AG10803 (cell line): ENCODE measurements at places on chromosomes 7 and 10.

GRCh38 chr7:130891254-130892094, 157.5 kb upstream of the KLF14 start:
- DNase-seq: peak; percentile 94

DNA sequence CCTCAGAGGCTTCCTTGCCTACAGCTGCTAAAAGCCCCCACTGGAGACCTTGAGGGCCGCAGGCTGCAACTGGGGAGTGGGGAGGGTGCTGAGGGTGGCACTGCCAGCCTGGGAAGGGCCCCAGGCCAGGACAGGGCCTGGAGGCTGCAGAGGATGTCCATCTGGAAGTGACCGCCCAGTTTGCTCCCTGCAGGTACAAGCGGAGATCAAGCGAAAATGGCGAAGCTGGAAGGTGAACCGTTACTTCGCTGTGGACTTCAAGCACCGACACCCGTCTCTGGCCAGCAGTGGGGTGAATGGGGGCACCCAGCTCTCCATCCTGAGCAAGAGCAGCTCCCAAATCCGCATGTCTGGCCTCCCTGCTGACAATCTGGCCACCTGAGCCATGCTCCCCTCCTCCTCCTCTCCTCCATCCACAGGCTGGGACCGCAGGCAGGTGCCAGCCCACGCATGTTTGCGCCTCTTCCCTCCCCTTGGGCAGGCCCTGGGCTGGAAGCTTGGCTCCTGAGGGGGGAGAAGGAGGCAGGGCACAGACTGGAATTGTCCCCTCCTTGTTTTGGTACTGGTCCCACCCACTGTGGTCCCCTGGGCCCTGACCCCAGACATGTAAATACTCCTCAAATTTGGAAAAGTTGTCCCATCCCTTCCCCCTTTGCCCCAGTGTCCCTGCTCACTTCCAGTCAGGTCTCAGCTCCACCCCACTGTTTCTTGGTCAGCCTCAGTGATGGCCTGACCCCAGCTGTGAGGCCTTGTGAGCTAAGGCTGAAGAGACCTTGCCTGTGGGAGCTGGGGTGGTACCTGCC, 54.4 kb downstream of the ADCYAP1R1 start:
- DNase-seq: no peak

GRCh38 chr7:77413128-77413527, 3.0 kb downstream of the GSAP start:
- DNase-seq: no peak

GRCh38 chr7:25084821-25085220, 40.2 kb downstream of the CYCS start:
- DNase-seq: no peak

DNA sequence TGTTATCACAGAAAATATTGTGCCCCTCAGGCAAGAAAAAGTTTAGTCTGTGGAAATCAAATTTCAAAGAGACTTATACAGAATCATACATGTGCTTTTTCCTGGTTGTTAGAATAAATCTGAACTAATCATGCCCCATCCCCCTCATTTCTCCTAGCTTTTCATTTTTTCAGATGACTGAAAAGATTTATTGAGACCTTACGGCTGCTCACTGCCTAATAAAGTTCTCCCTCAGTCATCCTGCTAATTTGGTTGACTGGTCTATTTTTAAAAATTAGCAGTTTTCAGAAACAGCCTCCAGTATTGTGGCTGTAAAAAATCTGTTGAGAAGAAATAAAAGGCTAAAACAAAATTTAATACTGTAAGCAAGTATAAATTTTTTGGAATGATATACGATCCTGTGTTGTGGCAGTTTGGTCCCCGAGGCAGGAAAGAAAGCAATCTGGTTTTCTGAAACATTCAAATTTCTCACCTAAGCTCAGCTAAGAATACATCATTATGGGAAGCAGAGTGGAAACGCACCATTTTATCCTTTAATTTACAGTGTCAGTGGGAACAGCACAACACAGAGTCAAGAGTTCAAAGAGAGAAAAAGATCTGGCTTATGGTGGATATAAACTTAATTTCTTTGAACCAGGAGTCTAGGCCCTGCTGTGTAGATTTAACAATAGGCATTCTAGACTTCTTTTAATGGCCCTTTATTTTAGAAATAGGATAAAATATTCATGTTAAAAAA, 144.4 kb downstream of the KCND2 start:
- DNase-seq: no peak

DNA sequence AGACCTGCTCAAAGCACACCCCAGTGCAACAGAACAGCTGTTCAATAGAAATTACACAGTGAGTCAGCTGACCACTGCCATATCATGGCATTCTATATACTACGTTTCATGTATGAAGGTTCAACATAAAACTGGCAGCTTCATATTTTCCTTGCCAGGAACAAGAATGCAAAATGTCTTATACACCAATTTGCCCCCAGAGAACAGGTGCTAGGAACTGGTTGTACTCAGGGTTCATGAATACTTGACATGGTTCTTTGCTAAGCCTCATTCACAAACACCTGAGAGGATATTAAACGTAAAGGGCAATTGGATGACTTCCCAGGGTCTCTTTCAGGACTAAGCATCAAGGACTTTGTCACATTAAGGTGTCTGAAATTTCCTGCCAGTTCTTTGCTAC, 6.9 kb downstream of the MYOF start:
- no peak for DNase-seq

DNA sequence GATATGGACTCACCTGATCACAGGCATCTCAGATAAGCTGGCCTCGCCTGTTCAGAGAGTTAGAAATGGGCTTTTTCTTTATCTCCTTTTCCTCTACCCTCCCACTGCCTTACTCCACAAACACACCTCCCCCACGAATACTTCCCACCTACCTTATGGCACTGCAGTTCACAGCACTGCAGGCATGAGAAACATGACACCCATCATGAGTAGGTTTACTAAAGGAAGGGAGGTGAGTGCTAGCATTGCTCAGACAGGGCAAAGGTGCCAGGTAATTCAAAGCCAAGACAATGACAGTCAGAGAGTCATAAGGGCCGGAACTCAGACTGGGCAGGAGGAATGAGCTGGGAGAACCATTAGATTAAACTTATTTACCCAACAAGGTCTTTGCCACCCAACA, 220.6 kb downstream of the FAM107B start:
- no peak for DNase-seq

- no peak for DNase-seq
These were observed 83.4 kb downstream of the ZRANB1 start for GRCh38 chr10:125025341-125025740.

GRCh38 chr10:110363572-110364411, 59.1 kb upstream of the SMNDC1 start:
- DNase-seq: no peak

- DNase-seq: no peak
These were observed 33.6 kb upstream of the NPFFR1 start for GRCh38 chr10:70317272-70317942.

- no peak for DNase-seq
These were observed 56.0 kb downstream of the SH3PXD2A start for GRCh38 chr10:103799341-103799740.

- no peak for DNase-seq
These were observed 79.6 kb downstream of the ANLN start for GRCh38 chr7:36469236-36469635.

DNA sequence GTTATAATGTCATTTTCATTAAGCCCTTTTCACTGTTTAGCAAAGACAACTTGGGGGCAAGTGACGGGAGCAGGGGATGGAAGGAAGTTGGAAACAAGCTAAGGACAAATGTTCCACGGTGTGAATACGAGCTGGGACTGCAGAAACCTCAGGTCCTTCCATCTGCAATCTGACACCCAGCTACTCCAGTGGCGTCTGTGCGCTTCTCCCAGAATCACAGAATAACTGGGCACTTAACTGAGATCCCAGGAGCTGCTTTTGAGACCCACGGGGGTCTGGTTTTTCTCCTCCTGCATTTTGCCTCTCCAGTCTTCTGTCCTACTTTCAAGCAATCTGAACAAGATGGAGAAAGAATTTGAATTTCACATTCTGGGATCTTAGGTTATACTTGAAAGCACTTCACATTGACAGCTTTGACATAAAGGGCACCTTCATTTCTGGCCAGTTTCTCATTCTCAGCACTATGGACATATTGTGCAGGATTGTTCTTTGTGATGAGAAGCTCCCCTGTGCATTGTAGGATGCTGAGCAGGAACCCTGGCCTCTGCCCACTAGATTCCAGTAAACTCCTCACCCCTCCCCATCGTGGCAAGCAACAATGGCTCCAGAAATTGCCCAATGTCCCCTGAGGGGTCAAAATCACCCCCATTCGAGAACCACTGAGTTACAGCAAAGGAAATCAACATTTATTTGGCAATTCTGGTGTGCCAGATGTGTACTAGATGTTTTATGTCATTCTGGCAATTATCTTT, 194.1 kb downstream of the CACNB2 start:
- DNase-seq: no peak

DNA sequence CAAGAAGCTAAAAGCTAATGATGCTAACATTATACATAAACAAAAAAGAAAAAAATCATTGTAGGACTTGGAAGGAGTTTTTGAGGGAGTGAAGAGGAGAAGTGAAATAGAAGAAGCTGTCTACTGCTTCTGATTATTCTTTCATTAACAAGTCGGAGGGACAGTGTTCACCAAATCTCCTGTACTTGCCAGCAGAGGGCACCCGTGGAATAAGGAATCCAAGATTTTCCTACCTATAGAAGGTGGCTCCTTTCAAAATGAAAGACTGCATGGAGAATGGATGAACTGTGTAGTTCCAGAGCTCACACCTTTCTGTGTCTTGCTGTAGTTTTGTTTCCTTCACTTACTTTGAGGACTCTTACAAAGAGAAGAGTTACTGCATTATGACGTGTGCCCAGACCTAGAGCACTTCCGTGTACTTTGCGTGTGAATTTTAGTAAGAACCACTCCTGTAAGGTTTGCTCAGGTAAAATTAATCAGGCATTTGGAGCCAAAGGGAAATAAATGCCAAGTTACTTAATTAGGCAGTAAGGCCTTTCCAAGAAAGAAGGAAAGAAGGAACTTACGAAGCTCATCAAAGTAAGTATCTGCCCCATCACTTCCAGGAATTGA, 145.1 kb downstream of the SEMA3D start:
- DNase-seq: peak; percentile 63

GRCh38 chr10:100551196-100551595, 15.5 kb downstream of the HIF1AN start:
- no peak for DNase-seq

GRCh38 chr7:146255609-146256008, 139.0 kb downstream of the CNTNAP2 start:
- DNase-seq: no peak

GRCh38 chr7:156167417-156167807, 355.1 kb upstream of the SHH start:
- no peak for DNase-seq

DNA sequence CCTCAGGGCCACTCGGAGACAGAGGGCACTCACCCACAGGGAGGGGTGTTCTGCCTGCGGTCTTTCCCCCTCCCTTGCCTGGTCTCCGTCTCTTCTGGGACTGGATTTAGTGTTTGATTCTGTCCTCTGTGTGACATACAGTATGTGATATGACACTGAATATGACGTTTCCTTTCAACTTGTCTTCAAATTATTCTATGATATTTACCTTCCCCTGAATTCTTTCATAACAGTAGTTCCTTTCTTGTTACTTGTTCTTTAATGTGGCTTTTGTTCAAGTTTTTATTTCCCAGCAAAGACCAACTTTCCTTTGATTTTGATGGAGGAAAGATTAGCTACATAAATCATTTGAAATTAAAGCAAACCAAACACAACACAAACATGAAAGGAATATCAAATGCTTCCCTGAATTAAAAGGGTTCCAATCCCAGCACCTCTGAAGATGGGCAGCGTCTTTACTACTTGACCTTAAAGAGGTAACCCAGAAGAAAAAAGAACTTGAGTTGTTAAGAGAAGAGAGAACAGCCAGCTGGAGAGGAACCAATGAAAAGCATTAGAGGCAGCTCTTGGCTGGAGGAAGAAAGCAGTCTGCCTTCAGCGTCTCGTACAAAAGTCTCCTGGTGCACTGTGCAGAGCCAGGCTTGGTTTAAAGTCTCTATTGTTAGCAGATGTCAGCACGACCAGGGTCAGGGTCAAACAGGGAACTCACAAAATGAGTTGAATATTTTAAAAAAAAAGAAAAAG, 18.3 kb upstream of the RHEB start:
- DNase-seq: peak; percentile 18

- no peak for DNase-seq
These were observed 35.8 kb downstream of the NSUN6 start for GRCh38 chr10:18615618-18616017.

DNA sequence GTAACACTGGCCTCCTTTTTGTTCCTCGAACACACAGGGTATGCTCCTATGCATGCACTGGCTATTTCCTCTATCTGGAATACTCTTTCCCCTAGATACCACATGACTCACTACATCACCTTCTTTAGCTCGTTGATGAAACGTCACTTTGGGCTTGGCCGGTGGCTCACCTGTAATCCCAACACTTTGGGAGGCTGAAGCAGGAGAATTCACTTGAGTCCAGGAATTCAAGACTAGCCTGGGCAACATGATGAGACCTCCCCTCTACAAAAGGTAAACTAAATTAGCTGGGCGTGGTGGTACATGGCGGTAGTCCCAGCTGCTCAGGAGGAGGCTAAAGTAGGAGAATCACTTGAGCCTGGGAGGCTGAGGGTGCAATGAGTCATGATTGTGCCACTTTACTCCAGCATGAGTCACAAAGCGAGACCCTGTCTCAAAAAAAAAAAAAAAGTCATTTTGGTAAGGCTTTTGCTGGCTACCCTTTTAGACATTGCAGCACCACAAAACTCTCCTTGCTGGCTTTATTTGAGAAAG, 14.5 kb downstream of the ANKIB1 start:
- DNase-seq: no peak

DNA sequence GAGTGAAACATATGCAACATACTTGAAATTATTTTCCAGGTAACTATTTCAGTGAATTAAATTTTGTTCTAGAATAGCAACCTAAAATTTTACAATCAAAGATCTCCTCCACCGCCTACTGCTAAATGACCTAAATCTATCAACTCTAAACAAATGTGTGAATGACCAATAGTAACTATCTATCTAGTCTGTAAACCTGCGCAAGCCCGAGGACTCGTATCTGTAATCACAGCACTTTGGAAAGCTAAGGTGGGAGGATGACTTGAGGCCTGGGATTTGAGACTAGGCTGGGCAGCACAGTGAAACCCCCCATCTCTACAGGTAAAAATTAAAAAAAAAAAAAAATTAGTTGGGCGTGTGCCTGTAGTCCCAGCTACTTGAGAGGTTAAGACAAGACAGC, 83.0 kb downstream of the NEBL start:
- no peak for DNase-seq

GRCh38 chr7:105126436-105126975, 112.5 kb downstream of the KMT2E start:
- DNase-seq: no peak

- no peak for DNase-seq
These were observed 10.3 kb downstream of the SEC31B start for GRCh38 chr10:100509241-100509840.

DNA sequence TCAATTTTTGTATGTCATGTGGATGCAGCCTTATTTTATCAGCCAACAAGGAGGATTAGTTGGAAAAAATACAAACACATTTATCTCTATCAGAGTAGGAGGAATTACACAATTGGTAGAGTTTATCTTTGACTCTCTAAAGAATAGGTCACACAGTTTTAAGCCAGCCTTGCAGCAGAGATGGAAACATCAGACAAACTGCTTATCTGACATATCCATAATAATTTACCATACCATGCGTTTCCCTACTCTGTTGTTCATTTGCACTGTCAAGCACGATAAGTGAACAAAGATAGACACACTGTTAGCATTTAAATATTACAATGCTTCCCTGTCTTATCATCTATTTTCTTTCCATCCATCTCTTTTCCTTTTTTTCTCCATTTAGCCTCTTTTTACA, 283.7 kb upstream of the SMIM30 start:
- no peak for DNase-seq
